ENCODE measurements at places on chromosomes 3 and 15.

DNA sequence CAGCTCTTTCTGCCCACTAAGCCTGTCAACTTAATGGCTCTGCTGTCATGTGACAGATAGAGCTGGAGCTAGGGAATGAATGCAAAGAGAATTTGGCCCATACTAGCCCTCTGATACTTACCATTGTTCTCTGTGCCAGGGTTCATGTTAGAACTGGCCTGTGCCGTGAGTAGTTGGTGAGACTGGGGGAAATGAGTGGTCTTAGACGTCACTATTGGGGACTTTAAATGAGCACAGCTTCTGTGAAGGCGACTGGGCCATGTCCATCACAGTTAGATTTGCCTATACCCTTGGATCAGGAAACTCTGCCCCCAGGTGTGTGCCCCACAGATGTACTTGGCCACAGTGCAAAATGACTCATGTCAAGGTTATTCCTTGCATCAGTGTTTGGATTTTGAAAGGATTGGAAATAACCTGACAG lies 124.9 kb downstream of the PTPRG start:
- no peak for DNase-seq

- no peak for DNase-seq
These were observed 265.5 kb downstream of the RORA start for GRCh38 chr15:60963557-60963956.

GRCh38 chr15:68157074-68157473 lies 48.1 kb downstream of the CALML4 start:
- DNase-seq, result no peak

- no peak for DNase-seq
These were observed 67.6 kb downstream of the NLGN1 start for GRCh38 chr3:173465112-173465511.

DNA sequence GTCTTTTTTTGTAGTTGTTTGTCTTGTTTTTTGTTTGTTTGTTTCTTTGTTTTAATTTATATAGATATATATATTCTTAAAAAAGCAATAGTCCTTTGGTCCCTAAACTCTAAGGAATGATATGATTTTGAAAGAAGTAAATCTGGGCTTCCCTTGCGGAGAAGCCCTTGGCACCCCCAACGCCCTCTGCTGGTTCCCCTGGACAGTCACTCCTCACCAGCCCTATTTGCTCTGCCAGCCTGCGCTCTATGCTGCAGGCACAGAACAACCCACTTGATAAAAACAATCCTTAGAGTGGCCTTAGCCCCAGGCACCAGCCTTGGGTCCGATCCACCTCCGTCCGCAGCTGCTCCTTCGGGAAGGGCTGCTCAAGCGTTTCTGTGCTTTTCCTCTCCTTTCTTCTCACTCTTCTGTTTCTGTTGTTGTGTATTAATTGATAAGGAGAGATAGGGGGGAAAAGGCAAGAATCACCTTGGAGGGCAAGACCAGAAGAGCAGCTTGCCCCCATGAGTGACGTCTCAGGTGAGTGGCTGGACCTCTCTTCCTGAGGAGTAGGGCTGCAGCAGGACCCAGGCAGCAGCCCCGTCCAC lies 13.7 kb upstream of the PARP6 start:
- peak; percentile 28 for DNase-seq

DNA sequence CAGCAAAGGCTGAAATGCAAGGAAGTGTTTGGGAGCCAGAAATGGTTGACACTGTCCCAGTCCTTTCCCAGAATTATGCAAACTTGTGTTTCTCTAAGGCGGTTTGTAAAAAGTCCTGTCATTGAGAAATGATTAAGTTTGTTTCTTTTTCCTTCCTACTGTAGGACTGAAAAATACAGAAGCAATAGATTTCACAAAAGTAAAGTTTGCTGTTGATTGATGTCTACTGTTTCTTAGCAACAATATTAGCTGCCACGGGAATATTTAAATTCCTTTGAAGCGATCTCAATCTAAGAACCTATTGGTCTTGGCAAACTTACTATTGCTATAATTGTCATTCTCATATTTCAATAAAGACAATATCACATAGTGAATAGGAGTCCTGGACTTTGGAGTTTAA lies 100.7 kb upstream of the IL12A start:
- DNase-seq, result no peak

DNA sequence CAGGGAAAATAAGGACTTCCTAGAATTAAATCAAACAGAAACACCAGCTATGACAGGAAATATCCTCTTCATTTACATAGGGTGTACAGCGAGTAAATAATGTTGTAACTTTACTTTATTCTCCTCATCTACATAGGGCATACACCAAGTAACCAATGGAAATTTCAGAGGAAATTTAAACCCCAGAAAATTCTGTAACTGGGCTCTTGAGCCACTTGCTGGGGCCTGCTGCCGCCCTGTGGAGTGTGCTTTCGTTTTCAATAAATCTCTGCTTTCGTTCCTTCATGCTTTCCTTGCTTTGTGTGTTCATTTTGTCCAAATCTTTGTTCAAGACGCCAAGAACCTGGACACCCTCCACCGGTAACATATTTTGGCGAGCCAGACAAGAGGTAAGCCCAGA lies 990.4 kb upstream of the CADM2 start:
- no peak for DNase-seq

DNA sequence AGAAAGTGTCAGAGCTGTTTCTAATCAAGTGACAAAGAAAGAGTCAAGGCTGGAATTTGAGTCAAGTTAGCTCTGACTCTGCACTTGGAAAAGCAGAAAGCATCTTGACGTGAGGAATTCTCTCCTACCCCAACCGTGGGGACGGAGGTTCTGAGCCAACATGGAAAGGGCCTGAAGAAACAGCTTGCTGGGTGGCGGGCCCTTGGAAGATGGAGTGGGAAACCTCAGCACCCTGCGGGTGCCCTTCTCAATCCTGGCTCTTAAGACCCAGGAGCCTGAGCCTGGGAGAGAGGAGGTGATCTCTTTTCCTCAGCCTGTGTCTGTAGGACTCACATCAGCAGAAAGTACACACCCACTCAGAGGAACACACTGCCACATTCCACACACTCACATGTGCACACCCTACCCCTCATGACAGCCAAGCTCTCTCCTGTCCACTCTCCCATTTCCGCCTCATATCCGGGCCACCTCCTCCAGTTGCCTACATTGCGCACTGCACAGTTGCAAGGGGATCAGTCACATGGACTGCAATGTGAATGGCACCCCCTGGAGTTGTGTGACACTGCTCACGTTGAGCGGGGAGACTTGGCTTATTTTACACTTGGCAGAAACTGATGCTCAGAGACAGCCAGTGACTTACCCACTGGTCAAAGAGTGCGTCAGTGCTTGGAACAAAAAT lies 101.5 kb upstream of the SLC6A6 start:
- DNase-seq, result no peak
